ENCODE measurements at places on chromosomes 5 and 9.

DNA sequence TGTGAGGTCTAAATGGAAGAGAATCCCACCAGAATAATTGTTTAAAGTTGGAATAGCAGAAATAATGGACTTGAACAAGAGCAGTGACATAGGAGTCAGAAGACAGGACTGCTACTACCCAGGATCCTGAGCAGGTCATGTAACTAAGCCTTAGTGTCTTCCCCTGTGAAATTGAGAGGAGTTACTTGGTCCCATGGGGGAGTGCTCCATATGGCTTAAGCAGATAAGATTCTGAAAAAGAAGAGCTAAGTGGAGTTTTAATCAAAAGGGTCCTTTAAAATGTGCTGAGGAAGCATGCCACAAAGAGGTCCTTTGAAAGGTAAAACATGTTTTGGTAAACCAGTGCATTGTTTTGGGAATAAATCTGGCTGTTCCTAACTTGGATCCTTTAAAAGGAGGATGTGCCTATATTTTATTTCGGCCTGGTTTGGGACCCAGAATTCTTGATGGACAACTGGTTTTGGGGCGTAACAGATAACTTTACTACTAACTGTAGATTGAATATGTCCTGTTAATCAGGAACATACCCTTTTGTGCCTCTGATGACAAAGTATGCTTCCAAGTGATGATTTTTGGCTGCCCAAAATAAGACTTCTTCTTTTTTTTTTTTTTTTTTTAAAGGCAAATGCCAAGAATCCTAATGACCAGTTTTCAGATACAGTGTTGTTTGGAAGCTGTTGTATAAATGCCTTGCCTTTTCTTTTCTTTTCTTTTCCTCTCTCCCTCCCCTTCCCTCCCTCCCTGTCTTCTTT, 5.7 kb downstream of the RCL1 start:
- no peak for DNase-seq

DNA sequence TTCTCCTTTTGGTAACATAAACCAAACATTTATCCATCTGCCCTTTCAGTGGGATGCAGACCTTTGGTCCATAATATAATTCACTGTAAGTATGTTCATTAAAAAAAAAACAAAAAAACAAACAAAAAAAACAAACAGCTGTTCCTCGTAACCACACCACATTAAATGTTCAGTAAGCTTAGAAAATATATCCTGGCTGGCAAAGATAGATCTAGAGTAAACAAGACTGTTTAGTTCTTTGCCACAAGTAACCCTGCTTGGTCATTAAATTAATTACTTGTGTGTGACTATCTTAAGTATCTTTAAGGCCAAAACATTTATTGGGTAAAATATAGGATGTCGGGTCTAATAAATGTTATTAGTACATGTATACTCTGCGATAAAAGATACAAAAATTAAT, 1717.1 kb downstream of the EFNA5 start:
- no peak for DNase-seq

DNA sequence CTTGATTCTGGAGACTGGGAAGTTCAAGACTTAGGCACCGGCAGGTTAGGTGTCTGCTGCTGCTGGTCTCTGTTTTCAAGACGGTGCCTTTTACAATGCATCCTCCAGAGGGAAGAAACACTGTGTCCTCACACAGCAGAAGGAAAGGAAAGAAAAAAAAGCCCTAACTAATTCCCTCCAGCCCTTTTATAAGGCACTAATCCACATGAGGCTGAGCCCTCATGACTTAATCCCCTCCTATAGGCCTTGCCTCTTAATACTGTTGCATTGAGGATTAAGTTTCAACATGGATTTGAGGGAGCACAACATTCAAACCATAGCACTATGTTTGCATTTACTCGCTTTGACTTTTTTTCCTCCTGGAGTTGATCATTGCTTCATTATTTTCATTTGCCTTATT, 585.9 kb downstream of the TLR4 start:
- no peak for DNase-seq

GRCh38 chr5:72871366-72872024, 55.0 kb downstream of the TNPO1 start:
- DNase-seq: no peak

- DNase-seq: no peak
These were observed 39.6 kb upstream of the SLC6A19 start for GRCh38 chr5:1161833-1162229.

- DNase-seq: no peak
These were observed 289.2 kb upstream of the PTGER4 start for GRCh38 chr5:40390281-40391149.

GRCh38 chr5:180117000-180117725, 45.6 kb upstream of the RNF130 start:
- no peak for DNase-seq

DNA sequence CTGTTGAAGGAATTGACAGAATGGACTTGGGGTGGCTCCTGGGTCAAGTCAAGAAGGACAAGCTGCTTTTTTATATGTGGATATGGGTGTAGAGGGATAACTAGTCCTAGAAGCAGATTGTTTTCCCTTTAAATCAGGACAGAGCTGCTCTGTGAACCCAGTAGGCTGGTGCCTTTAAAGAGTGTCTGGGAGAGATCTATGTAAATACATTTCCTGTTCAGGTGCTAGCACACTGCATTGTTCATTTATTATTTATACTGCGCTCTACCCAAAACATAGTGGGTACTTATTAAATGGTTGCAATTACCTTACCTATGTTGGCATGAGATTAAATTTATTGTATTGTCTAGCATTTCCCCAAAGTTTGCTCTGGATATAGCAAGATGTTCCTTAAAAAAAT, 86.6 kb upstream of the EQTN start:
- DNase-seq: no peak

GRCh38 chr9:114737847-114738246, 55.9 kb upstream of the TEX48 start:
- DNase-seq: no peak

GRCh38 chr5:72179028-72179815, 71.9 kb downstream of the MAP1B start:
- no peak for DNase-seq

GRCh38 chr5:9151684-9152427, 394.0 kb downstream of the SEMA5A start:
- peak; percentile 3 for DNase-seq

DNA sequence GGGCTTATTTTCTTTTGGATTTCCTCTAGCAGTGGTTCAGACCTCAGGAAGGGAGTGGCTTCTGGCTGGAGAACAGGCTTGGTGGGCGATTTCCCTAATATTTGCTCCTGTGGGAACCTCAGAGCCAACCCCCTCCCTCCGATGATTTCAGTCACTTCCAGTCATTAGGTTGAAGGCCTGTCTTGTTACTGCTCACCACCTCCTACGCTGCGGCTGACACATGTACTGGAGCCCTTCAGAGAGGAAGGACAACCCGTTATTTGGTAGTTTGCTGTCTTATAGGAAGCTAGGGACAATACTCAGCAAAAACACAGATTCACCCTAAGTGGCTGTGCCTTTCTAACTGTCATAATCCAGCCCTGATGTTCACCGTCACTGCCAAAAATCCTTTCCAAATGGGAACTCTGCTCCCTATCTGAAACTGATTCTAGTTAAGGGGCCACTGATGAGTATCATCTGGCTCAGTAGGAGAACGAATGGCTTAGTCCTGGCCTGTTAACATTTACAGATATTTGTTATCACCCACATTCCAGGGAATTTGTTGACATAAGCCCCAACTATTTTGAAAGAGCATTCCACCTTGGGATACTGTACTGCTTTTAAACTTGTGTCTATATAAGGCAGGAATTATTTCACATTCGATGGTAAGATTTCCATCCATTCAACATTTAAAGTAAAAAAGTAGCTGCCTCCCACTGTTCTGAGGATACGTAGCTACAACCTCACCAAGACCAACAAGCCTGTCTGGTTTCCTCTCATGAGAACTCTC, 29.3 kb upstream of the ANKH start:
- no peak for DNase-seq

- DNase-seq: no peak
These were observed 21.7 kb downstream of the RMI1 start for GRCh38 chr9:84002344-84002743.

DNA sequence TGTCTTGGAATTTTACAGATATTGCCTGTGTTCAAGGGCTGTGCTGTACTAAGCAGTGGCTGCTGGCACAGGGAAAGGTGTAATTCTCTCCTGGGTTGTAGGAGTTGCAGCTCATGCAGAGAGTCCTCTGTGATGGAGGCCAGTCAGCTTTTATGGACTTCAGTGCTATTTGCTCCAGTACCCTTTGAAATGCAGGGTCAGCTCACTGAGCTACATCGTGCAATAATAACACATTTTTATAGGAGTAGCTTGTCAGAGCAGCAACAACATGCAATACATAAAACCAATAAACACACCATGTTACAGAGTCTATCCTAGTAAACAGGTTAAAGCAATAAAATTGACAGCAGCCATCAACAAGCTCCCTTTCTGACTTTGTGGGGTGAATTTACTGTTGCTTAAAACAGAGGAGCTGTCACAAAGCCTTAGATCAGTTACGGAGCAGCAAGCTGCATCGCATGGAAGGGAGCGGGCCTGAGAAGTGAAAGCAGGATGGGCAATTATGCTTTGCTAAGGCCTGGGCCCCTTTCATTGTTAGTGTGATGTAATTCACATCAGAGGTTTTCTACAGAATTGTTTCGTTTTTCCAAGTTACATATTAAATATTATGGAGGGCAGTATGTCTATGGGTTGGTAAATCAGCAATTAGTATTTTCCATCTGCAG, 16.8 kb downstream of the CD180 start:
- no peak for DNase-seq

DNA sequence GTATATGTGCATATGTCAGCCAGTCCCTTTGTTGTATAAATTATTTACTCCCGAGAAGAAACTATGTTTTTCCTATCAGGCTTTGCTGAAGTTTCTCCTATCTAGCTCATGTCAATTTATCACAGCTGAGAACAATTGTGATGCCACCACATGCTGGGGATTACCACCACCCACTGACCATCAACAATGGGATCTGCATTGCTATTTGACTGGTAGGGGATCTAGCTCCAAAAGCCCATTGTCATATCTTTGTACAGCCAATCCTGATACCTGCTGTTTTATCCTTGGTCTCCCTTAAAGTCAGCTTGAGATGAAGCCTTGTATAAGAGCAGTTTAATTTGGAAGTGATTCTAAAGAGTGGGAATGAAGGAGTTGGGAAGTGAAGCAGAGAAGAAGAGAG, 53.9 kb upstream of the KCNN2 start:
- DNase-seq: no peak

GRCh38 chr9:131125038-131125287, 423 bp upstream of the NUP214 start:
- DNase-seq: no peak

- no peak for DNase-seq
These were observed 409.5 kb downstream of the ARHGEF28 start for GRCh38 chr5:74035521-74035937.

- peak; percentile 68 for DNase-seq
These were observed 160.6 kb downstream of the NFIB start for GRCh38 chr9:14153310-14153720.

GRCh38 chr9:116342941-116343340, 189.3 kb downstream of the PAPPA start:
- DNase-seq: no peak
